ENCODE measurements at places on chromosomes 5 and 9.

DNA sequence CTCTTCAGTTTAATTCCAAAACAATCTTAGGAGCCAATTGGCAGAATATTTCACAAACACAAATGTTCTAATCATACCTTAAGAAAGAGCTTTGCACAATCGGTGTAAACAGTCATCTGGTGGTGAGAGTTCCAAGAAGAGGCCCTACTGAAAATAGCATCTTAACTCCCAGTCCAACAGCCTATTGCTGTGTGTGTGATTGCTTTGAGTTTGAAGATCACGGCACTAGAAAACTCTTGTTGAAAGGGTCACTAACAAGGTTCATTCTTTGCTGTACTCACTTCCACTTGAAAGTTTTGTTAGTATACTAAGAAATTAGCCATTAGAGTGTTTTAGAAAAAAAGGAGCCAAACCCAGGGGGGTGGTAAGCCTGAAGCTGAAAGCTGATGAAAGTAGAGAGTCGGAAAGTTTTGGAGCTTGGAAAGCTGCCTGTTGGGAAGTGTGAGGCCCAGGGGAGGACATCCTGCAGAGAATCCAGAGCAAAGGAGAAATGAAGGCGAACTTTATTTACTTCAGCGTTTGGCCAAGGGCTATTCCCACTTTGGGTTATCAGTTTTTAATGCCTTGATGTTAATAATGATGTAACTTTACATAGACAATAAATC is 180.3 kb upstream of the GHR start:
- no peak for DNase-seq

DNA sequence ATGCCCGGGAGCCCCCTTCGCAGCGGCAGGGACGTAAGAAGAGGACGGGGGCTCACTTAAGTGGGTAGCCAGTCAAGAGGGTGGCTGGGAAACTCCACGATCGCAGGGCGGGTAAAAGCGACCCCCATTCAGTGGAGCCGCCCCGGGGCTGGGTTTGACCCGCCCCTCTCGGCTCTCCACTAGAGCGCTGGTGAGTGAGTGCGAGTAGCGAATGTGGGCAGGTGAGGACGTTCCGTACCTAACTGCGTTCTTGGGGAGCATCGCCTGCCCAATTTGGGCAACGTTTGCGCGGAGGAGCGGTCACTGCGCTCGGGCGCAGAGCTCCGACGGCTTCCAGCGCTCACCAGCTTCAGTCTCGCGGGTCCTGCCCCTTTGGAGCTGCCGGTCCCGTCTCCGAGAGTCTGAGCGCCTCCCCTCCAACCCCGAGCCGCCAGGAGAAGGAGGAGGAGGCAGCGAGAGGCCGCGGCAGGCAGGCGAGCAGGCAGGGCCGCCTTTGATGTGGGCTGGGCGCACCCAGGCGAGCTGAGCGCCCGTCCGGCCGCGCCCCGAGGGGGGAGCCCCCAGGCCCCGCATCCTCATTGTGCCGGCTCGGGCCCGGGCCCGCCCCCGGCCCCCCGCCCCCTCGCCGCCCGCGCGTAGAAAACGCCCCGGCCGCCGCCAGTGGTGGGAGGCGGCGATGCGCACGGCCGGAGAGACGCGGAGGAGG is at the start of gene FGF18:
Gene FGF18, plus strand, starts transcription at position 666 of the 706 bp plus-strand sequence. CDS start 553 bp downstream, outside the sequence.
- DNase-seq = peak; percentile 28

GRCh38 chr5:40679913-40680681 is at the start of gene PTGER4:
Gene PTGER4, plus strand, starts transcription at chr5:40679915. Its CDS starts 1,079 bp downstream, at chr5:40680994.
- peak; percentile 34 for DNase-seq

DNA sequence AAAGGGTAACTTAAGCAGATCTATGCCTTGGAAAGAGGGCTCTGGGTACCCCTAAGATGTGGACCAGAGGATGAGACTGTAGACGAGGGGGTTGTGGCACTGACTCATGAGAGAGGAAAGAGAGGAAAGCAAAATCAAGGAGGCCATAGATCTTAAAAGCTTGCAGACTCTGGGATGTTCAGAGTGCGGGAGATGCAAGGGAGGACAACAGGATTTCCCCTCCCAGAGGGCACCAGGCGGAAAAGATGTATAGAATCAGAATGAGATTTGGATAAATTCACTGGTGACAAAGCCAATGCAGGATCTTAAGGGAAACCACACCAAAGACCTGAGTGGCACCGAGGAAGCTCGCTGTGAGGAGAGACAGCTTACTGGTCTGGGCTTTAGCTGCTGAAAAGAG is 27.1 kb downstream of the HRH2 start:
- no peak for DNase-seq

DNA sequence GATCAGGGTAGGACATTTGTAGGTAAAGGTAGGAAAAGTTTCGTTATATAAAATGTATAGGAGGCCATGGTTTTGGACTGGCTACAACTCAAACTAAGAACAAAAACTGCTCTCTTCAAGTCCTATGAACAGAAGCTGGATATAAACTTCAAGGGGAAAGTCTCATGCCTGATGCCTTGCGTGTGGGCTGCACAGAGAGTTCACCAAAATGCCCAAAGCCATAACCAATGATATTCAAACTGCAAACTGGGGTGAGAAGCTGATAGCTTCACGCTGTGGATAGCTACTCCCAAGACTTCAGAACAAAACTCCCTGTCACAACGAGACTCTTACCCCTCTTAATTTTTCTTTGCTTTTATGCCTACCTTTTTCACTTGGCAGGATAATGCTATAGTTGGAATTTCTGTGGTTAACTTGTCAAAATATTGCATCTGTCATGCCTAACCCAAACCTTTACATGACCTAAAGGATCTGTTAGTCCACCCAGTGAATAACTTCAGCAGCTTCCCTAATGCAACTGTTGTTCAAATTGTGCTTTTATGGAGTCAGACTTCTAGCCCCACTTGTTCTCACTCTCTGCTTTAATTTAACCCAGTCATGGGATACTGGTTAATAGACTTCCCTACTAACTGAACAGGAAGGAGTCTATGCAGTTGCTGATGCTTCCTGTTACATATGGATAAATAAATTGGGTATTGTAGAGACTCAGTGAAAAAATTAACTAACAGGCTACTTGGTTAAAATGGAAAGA is 71.9 kb downstream of the SFXN1 start:
- no peak for DNase-seq

GRCh38 chr5:144436007-144436406 is 265.3 kb downstream of the KCTD16 start:
- DNase-seq = no peak

GRCh38 chr5:79982136-79982535 is 8.9 kb downstream of the MTX3 start:
- no peak for DNase-seq

- DNase-seq = no peak
Measured at GRCh38 chr5:93748875-93749397, 7.5 kb upstream of the POU5F2 start.

DNA sequence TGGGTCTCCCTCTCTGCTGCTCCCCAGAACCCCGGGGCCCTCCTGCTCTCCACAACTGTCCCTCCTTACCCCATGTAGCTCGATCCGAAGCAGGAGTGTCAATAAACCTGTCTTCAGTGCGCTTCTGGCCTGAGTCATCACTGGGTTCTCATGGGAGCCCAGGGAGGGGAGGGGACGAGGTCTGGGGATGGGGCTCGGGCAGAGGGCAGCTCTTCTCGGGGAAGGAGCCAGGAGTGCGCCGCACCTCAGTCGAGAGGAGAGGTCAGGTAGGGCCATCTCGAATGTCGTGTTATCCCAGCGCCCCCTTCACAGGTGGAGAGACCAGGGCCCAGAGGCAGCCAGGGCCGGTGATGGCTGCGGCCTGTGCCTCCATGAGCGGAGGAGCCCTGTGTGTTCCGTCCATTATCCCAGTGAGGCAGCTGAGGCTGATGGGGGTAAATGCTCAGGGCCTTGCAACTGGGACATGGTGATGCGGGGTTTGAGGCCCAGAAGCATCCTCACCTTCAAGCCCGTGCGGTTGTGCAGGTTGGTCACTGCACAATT is 52.1 kb downstream of the LRSAM1 start:
- no peak for DNase-seq

DNA sequence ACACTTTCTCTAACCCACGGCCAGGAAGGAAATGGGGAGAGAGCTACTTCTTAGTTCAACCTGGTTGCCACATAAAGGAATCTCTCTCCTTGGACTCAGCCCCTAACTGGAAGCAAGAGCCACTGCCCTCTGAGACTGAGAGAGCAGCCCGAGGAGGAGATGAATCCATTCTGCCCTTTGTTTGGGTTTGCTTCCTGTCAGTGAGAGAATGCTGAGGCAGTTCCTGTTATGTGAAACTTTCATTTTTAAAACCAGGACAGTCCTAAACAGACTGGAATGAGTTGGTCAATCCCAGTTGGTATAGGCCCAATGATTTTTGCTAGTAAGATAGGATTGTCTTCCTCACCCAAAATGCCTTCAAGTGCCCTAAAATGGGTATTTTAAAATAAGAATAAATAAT is 205.1 kb downstream of the NTRK2 start:
- DNase-seq = no peak

- DNase-seq = no peak
Measured at GRCh38 chr5:95949810-95950209, 11.8 kb downstream of the ELL2 start.

- no peak for DNase-seq
Measured at GRCh38 chr5:10678244-10678643, 82.8 kb downstream of the DAP start.

- no peak for DNase-seq
Measured at GRCh38 chr9:124475158-124475867, 25.1 kb downstream of the ADGRD2 start.

- peak; percentile 33 for DNase-seq
Measured at GRCh38 chr9:131670247-131671132, 69.4 kb downstream of the RAPGEF1 start.

GRCh38 chr5:73917891-73918290 is 291.9 kb downstream of the ARHGEF28 start:
- no peak for DNase-seq

DNA sequence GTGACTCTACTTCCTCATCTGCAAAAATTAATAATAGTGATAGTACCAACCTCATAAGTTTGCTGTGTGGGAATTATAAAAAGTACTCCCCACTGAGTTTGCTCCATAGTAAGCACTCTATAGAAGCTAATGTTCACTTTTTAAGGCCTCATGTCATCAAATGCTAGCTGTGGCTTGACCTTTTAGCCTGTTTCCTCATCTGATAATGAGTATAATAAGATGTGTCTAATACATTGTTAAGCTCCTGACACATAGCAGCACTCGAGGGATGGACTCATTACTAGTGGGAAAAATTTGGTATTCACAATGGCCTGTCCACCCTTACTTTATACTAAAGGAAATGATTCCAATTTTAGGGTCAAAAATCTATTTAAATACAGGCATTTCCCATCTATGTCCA is 26.1 kb upstream of the CAST start:
- DNase-seq = no peak

- no peak for DNase-seq
Measured at GRCh38 chr5:83562071-83562606, 90.6 kb downstream of the VCAN start.

DNA sequence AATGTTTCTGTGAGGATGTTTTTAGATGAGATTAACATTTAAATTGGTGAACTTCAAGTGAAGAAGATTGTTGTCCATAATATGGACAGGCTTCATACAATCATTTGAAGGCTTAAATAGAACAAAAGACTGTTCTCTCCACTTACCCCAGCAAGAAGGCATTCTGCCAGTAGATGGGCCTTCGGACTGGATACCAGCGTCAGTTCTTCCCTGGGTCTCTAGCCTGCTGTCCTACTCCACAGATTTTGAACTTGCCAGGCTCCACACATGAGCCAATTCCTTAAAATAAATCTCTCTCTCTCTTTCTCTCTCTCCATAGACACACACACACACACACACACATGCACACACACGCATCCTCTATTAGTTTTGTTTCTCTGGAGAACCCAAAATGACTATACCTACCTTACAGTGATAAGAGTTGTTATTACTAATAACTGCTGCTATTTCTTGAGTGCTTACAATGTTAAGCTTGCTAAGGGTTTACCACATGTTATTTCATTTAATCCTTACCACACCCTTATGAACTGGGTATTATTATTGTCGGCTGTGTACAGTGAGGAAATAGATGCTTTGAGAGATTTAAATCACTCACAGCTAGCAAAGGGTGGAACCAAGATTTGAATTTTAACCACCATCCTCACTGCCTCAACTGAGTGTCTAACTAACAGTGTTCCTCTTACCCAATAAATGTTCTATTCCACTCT is 19.8 kb upstream of the IQGAP2 start:
- no peak for DNase-seq

- no peak for DNase-seq
Measured at GRCh38 chr9:31005086-31005665, 1379.3 kb upstream of the ACO1 start.

- DNase-seq = no peak
Measured at GRCh38 chr5:55850839-55851674, at the start of gene IL31RA. Gene IL31RA, plus strand, starts transcription at chr5:55851357. Its CDS starts 214 bp downstream, at chr5:55851571.

- peak; percentile 23 for DNase-seq
Measured at GRCh38 chr9:122904466-122904822, 715 bp downstream of the RC3H2 start.

- DNase-seq = peak; percentile 9
Measured at GRCh38 chr5:54440456-54440893, 15.0 kb upstream of the HSPB3 start.

DNA sequence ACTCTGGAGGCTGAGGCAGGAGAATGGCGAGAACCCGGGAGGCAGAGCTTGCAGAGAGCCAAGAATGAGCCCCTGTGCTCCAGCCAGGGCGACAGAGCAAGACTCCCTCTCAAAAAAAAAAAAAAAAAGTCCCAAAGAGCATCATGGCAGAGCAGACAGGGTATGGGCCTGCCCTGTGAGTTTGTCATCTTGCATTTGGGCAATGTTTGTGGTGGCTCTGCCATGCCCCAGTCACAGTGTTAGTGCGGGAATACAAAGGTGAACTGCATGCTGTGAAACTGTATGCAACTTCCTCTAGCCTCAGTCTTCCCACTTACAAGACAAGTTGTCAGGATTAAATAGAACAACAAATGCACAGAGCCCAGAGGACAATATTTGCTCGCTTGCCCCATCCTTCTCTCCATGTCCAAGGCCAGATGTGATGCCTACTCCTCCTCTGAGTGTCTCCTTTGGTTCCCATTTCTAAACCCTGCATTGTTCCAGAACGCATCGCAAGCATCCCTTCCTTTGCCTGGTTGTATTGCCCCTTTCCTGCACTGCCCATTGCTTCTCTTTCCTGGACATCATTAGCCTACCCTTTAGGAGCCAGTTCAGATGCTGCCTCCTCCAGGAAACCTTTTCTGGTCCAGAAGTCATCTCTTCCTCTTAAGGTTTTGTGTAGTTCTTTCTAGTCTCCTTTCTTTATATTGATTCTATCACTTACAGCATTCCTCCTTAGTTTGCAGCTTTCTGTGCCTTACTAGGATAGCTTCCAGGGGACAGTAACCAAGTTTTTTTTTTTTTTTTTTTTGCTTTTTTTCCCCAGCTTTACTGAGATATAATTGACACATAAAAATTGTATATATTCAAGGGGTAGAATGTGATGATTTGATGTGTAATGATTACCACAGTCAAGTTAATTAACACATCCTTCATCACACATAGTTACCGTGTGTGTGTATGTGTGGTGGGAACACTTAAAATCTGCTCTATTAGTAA is 69.0 kb upstream of the TNFAIP8 start:
- peak; percentile 54 for DNase-seq

- no peak for DNase-seq
Measured at GRCh38 chr5:34047774-34048572, 5.0 kb upstream of the C1QTNF3 start.

- DNase-seq = no peak
Measured at GRCh38 chr5:53378590-53379247, 101.7 kb upstream of the FST start.
